GM20000 (cell line): ENCODE measurements at places on chromosomes 13 and 19.
A peak's percentile ranks its signal among the peaks of the same experiment; 100 is the strongest.

DNA sequence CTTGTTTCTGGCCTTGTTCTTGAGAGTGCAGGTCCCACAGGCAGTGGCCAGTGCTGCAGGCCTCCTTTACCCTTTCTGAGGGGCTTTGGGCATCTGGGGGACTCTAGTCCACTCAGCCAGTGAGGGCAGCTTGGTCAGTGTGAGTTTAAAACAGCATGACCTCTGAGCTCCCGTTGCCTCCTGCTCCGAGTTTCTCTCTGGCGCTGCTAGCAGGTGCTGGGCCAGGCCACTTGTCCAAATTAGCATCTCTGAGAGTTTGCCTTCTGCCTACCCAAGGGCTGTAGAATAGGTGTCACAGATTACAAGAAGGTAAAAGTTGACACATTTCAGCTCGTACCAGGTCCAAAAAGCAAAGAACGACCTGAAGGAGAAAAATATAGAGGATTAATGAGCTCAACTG is 105.9 kb downstream of the SIPA1L3 start:
- no peak for DNase-seq

DNA sequence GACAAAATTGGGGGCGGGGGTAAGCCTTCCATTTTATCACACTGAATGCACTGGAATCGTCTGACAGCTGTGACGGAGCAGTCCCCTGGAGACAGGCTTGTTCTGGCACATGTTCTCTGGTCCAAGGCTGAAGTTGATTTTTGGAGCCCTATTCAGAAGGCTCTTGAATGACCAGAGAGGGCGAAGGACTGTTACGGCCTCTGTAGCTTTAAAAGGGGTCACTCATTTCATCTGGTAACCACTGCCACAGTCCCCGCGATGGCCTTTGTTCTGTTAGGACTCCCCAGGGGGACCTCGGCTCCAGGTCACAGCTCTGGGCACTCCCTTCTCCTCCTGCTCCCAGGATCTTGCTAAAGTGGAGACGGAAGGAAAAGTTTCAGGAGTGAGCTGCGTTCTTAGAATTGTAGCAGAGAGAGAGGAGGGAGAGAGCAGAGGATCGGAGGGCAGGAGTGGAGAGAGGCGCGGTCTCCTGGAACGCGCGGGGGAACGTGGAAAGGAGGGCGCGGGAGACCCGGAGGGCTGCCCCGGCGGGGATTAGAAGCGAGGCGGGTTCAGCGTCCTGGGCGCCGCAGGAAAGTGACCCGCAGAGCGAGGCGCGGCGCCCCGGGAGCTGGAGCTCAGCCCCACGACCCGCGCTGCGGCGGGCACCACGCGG is 134.3 kb upstream of the MYO16 start:
- DNase-seq, result no peak

GRCh38 chr13:80835902-80836301 is 495.0 kb upstream of the SPRY2 start:
- DNase-seq, result no peak

DNA sequence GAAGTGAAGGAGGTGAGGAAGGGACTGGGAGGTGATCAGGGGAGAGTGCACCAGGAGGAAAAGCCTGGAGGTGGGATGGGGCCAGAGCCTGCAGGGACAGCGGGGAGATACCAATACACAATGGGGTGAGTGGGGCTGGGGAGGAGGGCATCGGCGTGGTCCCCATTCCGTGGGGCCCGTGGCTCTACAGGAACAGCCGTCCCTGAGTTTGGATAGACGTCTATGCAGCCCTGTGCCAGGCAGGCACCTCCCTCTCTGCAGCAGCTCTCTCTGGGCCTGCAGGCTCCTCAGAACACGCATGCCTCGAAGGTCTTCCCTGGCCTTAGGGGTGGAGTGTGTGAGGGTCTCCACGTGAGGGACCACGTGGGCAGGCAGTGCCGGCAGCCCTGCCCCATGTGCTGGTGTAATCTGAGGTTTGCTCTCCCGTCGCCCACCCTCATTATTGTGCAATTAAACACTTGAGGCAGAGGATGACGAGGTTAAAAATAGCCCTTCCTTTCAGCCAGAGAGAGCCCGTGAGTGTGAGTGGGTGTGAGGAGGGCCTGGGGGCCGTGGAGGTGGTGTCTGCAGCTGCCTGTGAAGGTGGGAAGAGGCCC is 16.5 kb downstream of the C2CD4C start:
- DNase-seq, result no peak

GRCh38 chr19:10603084-10603872 is 16.2 kb upstream of the AP1M2 start:
- DNase-seq, result peak; percentile 71

GRCh38 chr13:42973581-42973980 is 18.5 kb downstream of the EPSTI1 start:
- DNase-seq, result no peak

- DNase-seq, result peak; percentile 63
Observed at GRCh38 chr19:3369337-3370213, 3.2 kb downstream of the NFIC start.

DNA sequence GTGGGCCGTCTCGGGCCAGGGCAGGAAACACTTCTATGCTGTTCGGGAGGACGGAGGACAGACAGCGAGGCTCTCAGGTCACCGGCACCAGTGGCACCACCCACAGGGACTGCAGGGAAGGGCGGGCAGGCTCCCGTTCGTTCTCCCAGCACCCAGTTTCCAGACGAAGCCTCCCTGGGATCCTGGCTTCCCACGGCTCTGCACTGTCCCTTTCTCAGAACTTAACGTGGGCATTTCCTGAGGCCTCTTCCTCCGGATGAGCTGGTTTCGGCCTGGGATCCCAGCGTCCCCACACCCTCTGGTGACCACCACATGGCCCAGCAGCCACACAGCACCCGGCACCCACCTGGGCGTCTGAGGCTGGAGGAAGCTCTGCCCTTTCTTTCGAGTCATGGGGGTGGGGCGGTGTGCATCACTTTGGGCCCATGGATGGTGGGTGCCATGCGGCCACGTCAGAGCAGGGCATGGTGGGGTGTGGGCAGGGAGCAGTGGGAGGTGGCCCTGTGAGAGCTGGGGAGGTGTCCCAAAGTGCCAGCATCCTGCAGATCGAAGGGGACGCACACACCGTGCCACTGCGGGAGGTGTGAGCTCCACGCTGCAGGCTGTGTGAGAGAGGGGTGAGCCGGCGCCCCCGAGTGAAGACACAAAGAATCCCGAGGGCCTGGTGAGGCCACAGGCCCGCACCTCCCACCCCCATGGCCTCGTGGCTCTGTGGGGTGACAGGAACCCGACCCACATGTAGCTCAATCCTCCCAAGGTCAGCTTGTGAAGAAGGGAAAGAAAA is 38.7 kb upstream of the GRTP1 start:
- no peak for DNase-seq

GRCh38 chr19:35732540-35733179 is 9.6 kb downstream of the IGFLR1 start:
- no peak for DNase-seq
